Left renal pelvis (tissue), 4 donors: ENCODE measurements at places on chromosomes 1 and 21. TPM values are rescaled to one million over a fixed set of nuclear protein-coding genes. Genes with fewer than 3 reads are reported as not detected.

DNA sequence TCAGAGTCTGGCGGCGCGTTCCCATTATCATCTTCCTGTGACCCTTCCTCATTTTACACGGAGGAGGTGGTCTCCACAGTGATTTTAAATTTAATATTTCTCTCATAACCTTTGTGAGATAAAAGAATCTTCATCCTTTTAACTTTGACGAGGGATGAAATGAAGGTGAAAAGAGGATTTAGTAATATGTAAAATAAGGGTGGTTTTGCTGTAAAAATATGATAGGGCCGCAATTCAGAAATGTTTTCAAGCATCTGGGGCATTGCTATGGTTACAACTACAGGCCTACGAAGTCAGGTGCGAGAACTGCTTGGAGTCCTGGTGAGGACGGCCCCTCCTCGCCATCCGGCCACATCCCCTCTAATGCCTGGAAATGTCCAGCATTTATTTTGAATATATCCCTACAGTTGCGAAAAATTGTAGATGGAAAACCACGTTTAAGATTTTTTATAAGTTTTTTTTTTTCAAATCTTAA lies 422 bp upstream of the RSBN1 start:
- no peak for DNase-seq

GRCh38 chr21:36749935-36750575 lies 51.1 kb downstream of the SIM2 start:
- no peak for DNase-seq

DNA sequence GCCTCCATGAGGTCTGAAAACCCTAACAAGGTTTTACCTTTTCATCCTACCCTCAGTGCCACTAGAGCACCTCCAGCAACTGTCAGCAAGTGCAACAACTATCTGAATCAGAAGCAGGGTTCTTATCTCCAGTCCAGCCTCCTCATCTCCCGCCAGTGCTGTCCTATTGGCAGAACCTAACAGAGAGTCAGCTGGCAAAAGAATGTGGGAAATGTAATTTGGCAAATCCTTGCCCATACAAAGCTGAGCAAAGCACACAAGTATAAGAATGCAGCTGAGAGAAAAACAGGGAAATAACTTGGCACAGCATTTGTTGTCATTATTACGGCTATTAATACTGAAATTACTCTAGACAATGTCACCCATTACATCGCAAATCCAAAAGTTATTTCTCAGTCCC lies 124.2 kb downstream of the ATP6V1G3 start:
- no peak for DNase-seq

GRCh38 chr1:28509705-28510272 lies 3.9 kb downstream of the RCC1 start:
- DNase-seq: no peak

Gene SLAMF8
- 1.1 TPM for polyA plus RNA-seq
